Retina (tissue), 1 donor: ENCODE measurements at places on chromosomes 6 and 20.
A peak's percentile ranks its signal among the peaks of the same experiment; 100 is the strongest.

DNA sequence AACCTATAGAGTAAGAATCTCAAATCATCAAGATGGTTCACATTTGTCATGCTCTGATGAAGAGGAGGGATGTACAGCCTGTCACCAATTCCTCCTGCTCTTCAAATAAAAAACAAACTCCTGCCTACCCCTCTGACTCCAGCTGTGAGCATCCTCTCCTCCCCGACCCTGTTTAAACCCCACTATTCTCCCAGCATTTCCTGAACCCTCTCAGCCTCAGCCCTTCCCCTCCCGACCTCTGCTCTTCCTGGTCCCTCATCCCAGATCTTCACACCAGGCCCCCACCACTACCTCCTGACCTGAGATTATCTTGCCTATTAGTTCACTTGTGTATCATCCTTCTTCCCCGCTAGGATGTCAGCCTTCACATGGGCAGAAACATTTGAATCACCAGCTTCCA is 75.8 kb downstream of the ZMYND8 start:
- no peak for DNase-seq

GRCh38 chr6:167980911-167981580 is 16.4 kb upstream of the KIF25 start:
- no peak for DNase-seq

GRCh38 chr20:63377256-63377941 is 16.2 kb upstream of the CHRNA4 start:
- DNase-seq = peak; percentile 94

DNA sequence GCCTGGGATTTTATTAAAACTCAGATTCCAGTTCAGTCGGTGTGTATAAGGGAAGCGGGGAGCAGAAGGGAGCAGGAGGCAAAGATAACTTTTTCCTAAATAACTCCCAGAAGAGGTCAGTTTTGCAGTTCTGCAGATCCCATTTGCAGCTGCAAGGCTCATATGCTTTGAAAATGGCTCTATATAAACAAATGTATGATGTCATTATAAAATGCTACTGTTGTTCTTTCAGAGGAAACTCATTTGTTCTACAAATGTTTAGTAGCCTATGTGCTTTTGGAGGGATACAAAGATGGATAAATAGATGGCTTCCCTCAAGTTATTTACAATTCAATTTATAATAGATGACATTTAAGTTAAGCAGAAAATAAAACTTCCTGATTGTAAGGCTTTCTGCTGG is 29.2 kb upstream of the DSP start:
- DNase-seq = no peak

GRCh38 chr6:75934643-75935472 is 137.6 kb downstream of the IMPG1 start:
- DNase-seq = peak; percentile 90

DNA sequence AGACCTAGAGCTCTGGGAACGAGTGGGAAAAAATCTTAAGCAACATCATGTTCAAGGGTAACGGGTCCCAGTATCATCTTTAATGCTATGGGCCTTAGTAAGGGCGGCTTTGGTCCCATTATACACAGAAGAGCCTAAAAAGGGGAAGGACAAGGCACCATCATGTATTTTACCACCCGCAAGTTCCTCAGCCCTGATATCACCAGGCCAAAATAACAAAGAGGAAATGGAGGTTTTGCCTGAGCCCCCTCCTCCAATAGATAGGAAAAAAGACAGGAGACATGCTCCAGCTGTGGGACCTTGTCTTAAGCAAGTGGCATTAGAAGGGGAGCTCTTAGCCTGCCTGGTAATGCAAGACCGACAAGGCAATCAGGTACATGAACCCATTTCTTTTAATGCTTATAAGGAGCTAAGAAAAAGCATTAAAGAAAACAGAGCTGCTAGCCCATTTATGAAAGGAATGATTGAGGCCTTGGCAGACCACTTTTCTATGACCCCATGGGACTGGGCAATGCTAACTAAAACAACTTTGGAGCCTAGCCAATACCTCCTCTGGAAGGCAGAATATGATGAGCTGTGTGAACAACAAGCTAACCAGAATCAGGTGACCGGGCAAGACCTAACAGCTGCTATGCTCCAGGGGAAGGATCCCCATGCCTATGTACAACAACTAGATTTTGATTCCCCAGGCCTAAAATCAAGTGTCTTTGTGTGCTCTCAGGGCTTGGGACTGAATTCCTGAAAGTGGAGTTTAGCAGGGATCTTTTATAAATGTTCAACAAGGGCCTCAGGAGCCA is 23.2 kb downstream of the HLA-DPA1 start:
- no peak for DNase-seq

- DNase-seq = no peak
Measured at GRCh38 chr6:152146385-152146784, 338.9 kb downstream of the ESR1 start.

GRCh38 chr6:163189609-163190008 is 224.9 kb upstream of the QKI start:
- DNase-seq = no peak

- DNase-seq = no peak
Measured at GRCh38 chr6:32156891-32157290, 3.0 kb downstream of the PPT2 start.

DNA sequence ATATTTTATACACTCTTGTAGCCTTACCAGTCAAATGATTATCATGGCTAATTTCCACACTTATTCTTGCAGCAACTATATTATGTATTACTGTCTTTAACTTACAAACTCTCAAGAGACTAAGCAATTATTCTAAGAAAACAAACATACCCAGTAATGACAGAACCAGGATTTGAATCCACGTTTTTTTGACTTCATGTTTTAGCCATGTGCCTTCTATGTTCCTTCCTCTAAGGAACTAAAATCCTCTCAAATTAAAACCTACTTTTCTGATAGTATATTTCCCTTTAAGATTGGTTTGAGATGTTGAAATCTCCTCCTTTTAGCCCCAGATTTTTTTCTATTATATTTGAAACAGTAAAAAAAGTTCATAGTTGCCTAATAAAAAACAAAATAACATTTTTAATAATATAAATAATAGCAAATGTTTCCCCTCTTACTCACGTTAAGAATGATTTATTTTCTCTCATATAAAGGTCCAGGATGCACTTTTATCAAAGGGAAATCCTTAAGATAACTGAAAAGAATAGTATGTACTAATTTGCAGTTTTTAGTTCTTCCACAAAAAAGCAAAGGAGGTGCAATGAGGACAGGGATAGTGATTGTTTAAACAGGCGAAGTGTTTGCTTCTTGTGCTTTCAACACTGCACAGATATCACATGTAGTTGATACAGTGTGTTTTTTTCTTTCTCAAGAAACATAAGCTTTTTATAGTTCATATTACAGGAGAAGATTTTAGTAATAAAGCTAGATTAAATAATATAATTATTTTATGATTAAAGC is 54.0 kb downstream of the VTA1 start:
- DNase-seq = no peak

DNA sequence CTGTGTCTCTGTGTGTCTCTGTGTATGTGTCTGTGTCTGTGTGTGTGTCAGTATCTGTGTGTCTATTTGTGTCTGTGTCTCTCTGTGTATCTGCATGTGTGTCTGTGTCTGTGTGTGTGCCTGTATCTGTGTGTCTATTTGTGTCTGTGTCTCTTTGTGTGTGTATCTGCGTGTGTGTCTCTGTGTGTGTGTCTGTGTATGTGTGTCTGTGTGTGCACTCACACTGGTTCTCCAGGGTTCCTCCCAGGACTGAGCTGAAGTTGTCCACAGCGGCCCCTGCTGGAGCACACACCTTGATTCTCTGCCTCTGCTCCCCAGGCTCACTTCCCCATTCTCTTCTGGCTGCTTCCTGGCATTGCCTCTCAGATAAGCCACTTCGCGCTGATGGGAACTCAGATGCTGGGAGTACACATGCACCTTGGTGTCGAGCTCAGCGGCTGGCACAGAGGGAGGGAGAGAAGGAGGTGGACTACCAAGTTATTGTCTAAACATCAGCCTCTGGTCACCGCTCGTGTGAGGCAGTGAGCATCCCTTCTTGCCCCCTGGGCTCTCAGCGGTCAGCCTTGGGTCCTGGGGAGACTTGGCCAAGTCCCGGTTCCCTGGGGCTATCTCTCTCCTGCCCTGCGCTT is 104.9 kb upstream of the NXT1 start:
- DNase-seq = peak; percentile 28

- no peak for DNase-seq
Measured at GRCh38 chr6:146065690-146066089, 36.8 kb downstream of the GRM1 start.

- DNase-seq = peak; percentile 84
Measured at GRCh38 chr6:27806981-27807440, 105.2 kb downstream of the OR2B2 start.
